Colonic mucosa (tissue), 4 donors: ENCODE measurements at places on chromosomes 13 and 19. TPM values are rescaled to one million over a fixed set of nuclear protein-coding genes. Genes with fewer than 3 reads are reported as not detected.

The SBK3 gene
- total RNA-seq = not detected

The DAND5 gene
- total RNA-seq = 0.19 TPM

The PRDX2 gene
- total RNA-seq = 347 TPM

The PRKACA gene
- total RNA-seq = 71.0 TPM

The CLASRP gene
- total RNA-seq = 53.5 TPM

The LRFN3 gene
- 10.0 TPM for total RNA-seq

The TMEM38A gene
- total RNA-seq = 4.4 TPM

The DLL3 gene
- total RNA-seq = not detected

The CAPN12 gene
- total RNA-seq = 5.7 TPM

The PGLYRP2 gene
- not detected for total RNA-seq

The CYP4F2 gene
- 3.9 TPM for total RNA-seq

The STRN4 gene
- 90.0 TPM for total RNA-seq

The GPC6 gene
- 2.3 TPM for total RNA-seq

The RASIP1 gene
- total RNA-seq = 2.2 TPM

The LYPD5 gene
- total RNA-seq = 3.3 TPM
